ENCODE measurements at places on chromosomes 5 and 9. TPM values are rescaled to one million over a fixed set of nuclear protein-coding genes. Genes with fewer than 3 reads are reported as not detected.

Gene PCDHA1
- total RNA-seq, result not detected

Gene ISOC1
- 31.0 TPM for total RNA-seq

GRCh38 chr9:89863141-89863540 is 258.3 kb downstream of the GADD45G start:
- DNase-seq, result no peak

- DNase-seq, result peak; percentile 31
These were observed 764 bp downstream of the CAMLG start for GRCh38 chr5:134738963-134739661.

DNA sequence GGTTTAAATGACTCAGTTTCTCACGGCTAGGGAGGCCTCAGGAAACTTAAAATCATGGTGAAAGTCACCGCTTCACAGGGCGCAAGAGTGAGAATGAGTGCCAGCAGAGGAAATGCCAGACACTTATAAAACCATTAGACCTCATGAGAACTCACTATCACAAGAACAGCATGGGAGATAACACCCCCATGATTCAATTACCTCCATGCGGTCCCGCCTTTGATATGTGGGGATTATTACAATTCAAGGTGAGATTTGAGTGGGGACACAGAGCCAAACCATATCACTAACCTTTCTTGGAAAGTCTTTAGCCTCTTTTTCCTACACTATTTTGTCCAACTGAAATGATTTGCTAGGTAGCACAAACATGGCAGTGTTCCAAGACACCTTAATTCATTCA is 533.9 kb upstream of the NUDT12 start:
- no peak for DNase-seq

Gene FOXD4L5
- not detected for total RNA-seq

DNA sequence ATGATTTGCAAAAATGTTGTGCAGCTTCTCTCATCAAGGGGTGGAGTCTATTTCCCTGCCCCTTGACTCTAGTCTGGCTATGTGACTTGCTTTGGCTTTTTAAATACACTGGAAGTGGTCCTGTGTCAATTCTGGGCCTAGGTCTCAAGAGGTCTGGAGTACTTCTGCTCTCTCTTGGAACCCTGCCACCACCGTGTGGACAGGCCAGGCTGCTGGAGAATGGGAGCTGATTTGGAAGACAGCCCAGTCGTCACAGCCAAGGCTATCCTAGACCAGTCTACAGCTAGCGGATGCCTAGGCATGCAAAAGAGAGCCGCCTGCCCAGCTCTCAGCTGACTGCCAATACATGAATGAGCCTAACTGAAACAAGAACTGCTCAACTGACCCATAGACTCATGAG is 56.7 kb upstream of the CLINT1 start:
- no peak for DNase-seq

- no peak for DNase-seq
These were observed 93.2 kb upstream of the ADAMTS2 start for GRCh38 chr5:179438461-179438860.

DNA sequence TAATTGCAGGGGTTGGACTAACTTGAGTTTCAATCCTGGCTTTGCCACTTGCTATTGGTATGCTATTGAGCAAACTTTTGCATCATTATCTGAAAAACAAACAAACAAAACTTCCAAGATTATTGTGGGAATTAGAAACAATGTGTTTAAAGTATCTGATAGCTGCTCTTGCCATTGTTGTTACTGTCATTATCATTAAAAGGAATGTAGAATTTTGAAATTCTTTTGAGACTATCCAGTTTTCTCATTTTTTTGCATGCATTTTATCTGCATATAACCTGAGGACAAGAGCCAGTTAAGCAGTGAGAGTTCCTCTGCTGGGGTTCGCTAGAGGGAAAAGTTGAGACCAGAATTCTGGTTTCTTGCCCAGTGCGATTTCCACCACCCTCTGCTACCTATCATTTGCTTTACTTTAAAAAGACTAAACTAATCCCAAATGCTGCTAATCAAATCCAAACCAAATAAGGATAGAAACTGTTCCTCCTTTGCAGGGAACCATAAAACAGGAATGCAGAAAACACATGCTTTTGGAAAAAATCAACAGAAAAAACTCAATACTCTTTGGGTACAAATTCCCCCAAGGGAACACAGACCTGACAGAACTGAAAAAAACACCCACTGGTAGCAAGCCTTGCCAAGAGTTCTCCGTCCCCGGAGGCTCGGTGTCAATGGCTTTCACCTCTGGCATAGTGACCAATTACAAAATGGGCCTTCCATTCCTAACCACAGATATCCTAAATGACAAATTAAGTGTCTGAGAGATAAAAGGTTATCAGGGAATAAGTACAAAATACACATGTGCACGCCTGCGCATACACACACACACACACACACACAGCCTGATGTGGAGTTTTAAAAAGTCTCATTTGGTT is 373.7 kb downstream of the ARL15 start:
- no peak for DNase-seq

DNA sequence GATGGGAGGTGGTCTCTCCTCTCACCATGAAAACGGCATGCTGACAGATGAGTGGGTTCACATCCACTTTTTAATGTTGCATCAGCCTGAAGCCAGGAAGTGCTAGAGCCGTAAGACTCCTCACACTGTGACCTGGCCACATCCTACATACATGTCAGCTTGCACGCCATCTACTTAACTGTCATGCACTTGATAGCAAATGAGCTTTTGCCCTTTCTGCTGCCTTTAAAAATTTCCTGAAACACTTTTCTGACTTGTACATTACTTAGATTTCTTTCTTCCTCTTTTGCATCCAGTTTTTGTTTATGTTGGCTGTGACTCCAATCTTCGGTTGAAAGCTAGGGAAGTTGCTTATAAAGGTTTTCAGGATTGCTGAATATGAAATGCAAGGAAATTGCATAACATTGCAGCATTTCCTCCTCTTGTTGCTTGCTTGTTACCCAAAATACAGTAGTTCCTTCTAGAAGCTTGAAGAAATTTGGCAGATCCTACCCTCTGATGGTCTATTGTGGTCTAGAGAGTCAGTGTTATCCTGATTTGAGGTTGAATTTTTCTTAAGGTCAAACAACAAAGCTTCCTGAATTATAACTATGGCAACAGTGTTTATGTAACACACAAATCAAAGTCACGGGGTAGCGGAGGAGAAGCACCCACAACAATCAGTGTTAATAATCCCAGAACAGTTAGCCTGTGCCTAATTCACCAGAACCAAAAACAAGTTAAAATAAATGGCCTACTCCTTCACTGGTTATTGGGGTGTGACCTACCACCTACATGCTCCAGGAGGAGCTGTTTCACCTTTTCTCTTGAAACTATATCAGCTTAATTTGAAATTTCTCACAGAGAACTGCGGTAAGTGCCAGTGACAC is 232.5 kb downstream of the ARHGAP26 start:
- DNase-seq, result peak; percentile 79

Gene DAPK1
- 45.5 TPM for total RNA-seq

Gene IFNK
- not detected for total RNA-seq

- no peak for DNase-seq
These were observed 221.8 kb downstream of the MEF2C start for GRCh38 chr5:88660947-88661805.

GRCh38 chr9:77793849-77794248 is 145.7 kb upstream of the GNA14 start:
- no peak for DNase-seq

DNA sequence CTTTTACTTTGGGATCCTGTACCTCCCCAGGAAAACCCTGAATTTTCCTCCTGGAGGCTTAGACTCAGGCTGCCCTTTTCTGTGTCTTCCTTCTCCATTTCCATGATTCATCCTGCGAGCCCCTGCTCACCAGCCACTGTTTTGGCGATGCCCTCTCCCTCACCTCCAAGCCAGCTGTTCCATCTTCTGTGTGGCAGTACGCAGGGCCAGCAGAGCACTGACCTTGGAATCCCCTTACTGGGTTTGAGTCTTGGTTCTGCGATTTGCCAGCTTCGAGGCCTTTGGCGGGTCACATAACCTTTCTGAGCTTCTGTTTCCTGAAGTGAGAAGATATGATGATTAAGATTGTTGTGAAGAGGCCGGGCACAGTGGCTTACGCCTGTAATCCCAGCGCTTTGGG is 7.2 kb downstream of the PPARGC1B start:
- DNase-seq, result no peak

Gene NPR3
- total RNA-seq, result 0.14 TPM

- peak; percentile 48 for DNase-seq
These were observed 214.4 kb downstream of the NXNL2 start for GRCh38 chr9:88749420-88749819.

- DNase-seq, result no peak
These were observed 76.7 kb downstream of the TRIM32 start for GRCh38 chr9:116763770-116764169.

GRCh38 chr9:131630205-131630831 is 85.0 kb downstream of the PRRT1B start:
- no peak for DNase-seq

Gene NDFIP1
- 57.0 TPM for total RNA-seq

DNA sequence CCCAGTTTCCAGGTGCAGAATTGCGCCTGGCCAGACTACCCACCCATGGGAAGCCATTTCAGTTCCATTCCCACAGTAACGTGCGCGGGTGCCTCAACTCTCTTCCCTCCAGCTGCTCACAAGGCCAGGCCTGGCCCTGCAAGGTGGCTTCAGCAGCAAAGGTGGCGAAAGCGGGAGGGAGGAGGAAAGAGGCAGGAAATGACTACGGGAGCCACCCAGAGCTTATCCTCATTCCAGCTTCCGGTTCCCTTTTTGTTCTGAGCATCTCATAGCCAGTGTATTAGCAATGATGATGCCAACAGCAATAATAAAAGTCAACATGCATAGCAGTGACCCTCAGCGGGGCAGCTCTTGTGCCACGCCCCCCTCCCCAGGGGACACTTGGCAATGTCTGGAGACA is 101.5 kb upstream of the BOD1 start:
- no peak for DNase-seq

Gene PPP3R2
- not detected for total RNA-seq

Gene INSYN2B
- total RNA-seq, result 1.7 TPM

- no peak for DNase-seq
These were observed 329.8 kb downstream of the TAF11L14 start for GRCh38 chr5:17964067-17964466.

GRCh38 chr5:137836298-137836697 is 31.4 kb upstream of the MYOT start:
- DNase-seq, result no peak

DNA sequence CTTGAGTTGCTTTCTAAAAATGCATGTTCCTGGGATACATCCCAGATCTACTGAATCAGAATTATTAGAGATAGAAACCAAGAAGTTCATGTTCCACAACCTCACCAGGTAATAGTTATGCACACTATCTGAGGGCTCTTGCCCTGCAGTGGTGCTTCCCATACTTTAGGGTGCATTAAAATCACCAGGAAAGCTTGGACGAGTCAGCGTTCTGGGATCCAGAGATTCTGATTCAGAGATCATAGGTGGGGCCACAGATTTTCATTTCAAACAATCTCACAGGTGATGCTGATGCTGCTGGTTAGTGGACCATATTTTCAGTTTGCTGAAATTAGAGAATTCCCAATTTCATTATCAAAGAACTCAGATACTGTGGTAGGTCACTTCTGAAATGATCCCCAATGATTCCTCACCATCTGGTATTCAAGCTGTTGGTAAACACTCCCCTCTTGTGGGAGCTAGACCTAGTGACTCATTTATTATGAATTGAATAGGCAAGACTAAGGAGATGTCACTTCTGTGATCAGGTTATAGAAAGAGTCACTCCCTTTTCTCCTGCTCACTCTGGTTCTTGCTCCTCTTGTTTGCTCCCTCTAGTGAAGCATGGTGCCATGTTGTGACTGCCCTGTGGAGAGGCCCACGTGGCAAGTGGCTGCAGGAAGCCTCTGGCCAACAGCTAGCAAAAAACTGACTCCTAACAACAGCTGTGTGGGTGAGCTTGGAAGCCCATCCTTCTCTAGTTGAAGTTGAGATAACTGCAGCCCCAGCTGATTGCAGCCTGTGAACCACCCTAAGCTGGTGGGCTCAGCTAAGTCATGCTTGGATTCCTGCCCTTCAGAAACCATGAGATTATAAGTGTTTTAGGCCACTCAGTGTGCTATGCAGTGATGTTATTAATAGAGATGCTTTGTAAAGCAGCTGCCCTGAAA is 59.8 kb downstream of the SH3TC2 start:
- DNase-seq, result no peak

GRCh38 chr5:160353379-160353778 is 17.0 kb downstream of the C1QTNF2 start:
- no peak for DNase-seq

Gene DMRTA1
- 0.14 TPM for total RNA-seq

Gene AUH
- 13.8 TPM for total RNA-seq

Gene PCDHB11
- total RNA-seq, result 0.06 TPM

DNA sequence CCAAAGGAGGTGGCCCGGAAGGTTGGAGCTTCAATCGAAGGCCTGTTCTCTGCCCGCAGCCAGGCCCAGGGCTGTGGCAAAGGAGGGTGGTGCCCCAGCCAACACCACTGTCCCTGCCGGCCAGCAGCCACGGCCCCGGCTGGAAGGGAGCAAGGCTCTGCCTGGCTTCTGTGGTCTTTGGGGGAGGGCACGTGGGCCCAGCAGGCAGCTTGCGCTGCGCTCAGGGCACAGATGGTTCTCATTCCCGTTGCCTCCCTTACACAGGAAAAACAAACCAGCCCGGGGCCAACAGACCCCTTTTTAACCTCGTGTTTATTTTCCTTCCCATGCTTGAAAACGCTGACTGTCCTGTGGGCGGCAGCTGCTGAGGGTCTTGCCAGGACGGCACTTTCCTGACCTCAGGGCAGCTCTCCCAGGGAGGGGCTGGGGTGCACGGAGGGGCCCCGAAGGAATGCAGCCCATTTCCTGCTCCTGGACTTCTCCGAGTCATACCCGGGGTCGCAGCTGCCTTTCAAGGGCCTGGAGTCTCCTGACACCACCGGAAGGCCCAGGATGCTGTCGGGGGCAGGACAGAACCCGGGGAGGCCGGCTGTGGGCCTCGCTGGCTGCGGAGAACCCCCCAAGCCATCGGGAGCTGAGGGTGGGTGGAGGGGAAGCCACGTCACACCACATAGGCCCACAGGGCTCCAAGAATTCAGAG is 1.1 kb upstream of the GPSM1 start:
- no peak for DNase-seq

Gene CARTPT
- total RNA-seq, result not detected

DNA sequence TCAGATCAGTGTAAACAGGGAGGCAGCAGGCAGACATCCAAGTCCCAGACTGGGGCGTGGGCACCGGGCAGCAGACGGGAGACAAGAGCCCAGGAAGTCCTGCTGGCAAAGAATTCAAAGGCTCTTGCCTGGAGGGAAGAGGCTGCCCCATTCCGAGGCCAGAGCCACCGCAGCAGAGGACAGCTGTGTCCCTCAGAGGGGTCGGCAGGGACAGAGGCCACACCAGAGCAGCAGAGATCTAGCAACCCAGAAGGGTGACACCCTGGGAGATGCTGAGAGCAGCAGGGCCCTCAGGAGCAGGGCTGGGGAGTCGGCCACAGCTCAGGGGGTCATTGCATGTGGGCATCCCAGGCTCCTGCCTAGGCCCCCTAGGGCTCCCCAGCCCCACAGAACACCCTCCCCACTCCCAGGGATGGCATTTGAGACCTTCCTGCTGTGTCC is 29.1 kb downstream of the ADAMTS2 start:
- no peak for DNase-seq

DNA sequence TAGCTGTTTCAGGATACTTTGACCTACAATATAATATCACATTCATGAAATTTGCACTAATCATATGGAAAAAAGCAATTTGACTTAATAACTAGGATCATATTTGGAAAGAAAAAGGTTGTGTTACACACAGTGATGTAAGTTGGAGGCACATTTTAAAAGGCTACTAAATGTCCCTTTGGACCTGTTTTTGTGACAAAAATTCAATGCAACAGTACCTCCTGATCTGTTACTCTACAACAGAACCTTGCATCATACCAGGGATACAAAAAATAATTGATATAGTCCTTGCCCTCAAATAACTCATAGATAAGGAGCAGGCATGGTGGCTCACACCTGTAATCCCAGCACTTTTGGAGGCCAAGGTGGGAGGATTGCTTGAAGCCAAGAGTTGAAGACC is 67.1 kb downstream of the BAAT start:
- DNase-seq, result no peak

Measured in epithelial cell of proximal tubule (primary cell).